ENCODE measurements at places on chromosomes 5 and 9.
A peak's percentile ranks its signal among the peaks of the same experiment; 100 is the strongest.

- peak; percentile 85 for DNase-seq
These were observed 56.7 kb downstream of the ARHGAP26 start for GRCh38 chr5:142826741-142827492.

DNA sequence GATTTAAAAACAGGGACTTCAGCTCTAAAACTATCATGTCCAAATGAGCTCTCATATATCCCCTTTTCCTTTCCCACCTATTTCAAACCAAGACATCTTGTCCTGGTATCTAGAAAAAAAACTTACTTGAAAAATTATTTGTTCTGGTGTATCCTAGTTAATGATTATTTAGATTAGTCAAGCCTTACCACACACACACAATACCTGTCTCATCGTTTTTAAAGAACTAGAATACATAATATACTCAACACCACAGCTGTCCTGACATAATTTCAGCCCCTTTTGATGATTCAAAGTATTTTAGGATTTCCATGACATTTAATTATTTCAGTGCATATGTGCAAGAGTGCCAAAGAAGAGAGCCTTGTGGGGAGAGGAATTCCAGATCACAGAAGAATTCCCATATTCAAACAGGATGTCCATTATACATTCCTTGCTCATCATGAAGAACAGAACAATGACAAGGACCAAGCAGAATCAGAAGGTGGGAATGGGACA is 233.7 kb downstream of the SMARCA2 start:
- no peak for DNase-seq

DNA sequence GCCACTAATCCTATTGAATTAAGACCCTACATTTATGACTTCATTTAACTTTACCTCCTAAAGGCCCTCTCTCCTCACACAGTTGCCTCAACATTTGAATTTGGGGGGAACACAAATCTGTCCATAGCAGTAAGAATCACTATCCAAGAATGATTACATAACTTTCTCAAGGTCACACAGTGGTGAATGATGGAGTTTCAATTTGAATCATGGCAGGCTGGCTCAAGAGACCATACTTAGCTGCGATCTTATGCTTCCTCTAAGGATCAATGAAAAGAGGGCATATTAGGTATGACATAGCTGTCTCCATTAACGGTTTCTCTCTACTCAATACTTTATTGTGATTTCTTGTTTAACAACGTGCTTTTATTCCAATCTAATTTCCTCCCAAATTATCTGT is 44.1 kb upstream of the PDE4D start:
- DNase-seq = no peak

DNA sequence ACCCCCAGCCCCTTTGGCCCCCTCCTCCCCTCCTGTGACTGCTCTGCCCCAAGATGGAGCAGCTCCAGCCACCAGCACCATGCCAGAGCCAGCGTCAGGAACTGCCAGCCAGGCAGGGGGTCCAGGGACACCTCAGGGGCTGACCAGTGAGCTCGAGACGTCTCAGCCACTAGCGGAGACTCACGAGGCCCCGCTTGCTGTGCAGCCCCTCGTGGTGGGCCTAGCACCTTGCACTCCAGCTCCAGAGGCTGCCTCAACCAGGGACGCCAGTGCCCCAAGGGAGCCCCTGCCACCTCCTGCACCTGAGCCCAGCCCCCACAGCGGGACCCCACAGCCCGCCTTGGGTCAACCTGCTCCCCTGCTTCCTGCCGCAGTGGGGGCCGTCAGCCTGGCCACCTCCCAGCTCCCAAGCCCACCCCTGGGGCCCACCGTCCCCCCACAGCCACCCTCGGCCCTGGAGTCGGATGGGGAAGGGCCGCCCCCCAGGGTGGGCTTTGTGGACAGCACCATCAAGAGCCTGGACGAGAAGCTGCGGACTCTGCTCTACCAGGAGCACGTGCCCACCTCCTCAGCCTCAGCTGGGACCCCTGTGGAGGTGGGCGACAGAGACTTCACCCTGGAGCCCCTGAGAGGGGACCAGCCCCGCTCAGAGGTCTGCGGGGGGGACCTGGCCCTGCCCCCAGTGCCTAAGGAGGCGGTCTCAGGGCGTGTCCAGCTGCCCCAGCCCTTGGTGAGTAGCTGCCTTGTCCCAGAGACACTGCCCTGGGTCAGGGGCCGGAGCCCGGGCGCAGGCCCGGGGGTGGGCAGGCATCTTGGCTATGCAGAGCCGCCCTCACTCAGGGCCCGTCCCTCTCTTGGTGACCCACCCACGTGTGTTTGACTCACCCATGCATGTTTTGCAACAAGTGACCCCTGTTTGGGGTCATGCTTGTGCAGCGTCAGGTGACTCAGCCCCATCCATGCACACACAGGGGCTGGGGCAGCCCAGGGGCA is 105.2 kb downstream of the WNK2 start:
- peak; percentile 63 for DNase-seq

DNA sequence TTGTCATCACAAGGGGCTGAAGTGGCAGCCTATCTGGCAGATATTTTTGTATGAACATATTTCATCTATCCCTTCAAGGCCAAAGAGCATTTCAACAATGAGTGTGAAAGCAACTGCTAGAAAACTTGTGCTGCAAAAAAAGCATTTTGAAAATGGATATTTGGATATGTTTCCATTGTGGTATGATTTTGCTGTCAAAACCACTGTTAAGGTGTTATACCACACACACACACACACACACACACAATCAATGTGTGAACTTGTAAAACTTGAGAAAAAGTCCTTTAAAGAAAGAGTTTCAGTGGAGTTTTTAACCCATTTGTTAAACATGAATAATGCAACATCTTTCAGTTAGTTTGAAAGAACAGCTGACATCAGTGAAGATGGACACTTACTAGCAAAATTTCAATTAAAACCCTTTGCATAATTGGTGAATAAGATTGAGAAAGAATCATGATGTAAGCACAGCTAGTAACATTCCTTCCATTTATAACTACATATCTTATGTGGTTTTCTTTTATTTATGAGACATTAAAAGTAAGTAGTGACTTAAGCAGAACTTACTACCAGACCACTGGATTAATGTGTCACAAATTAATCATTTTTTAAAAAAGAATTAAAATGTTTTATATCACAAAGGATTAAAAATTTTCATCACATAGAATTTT is 182.6 kb upstream of the GNA14 start:
- DNase-seq = no peak

DNA sequence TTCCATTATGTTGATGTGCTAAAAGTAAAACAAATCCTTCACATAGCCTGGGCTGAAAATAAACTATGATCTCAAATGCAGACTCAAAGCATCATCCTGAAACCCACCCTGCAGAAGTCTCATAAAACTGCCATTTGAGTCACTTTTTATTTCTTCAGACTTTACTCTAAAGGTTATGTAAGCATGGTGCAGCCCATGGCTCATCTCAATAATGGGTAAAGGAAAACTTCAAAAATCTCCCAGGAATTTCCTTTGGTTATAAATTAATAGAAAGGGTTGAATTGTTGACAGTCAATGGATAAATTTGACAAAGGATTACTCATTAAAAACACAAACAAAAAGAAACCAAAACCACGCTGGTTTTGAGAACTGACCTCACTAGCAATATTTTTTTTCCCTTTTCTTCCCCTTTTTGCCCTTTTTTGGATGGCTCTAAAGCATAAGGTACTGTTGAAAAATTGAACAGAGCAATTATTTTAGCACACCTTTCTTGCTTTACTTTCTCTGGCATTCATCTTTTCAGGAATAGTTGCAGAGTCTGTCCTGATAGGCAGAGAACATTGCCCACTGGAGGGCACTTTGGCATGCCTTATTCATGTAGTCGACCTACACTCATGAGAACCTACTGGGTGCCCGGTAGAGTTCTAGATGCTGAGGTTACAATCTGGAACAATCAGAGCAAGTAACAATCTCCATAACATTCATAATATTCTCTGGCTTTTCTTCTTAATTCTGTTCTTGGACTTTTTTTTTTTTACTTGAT is 191.4 kb downstream of the TMEM167A start:
- DNase-seq = peak; percentile 1

- DNase-seq = peak; percentile 71
These were observed 200.0 kb upstream of the S1PR3 start for GRCh38 chr9:88791105-88791805.

GRCh38 chr9:2560180-2560579 is 61.4 kb upstream of the VLDLR start:
- DNase-seq = no peak

GRCh38 chr9:137590123-137590468 is 216 bp downstream of the ZMYND19 start:
- DNase-seq = no peak

DNA sequence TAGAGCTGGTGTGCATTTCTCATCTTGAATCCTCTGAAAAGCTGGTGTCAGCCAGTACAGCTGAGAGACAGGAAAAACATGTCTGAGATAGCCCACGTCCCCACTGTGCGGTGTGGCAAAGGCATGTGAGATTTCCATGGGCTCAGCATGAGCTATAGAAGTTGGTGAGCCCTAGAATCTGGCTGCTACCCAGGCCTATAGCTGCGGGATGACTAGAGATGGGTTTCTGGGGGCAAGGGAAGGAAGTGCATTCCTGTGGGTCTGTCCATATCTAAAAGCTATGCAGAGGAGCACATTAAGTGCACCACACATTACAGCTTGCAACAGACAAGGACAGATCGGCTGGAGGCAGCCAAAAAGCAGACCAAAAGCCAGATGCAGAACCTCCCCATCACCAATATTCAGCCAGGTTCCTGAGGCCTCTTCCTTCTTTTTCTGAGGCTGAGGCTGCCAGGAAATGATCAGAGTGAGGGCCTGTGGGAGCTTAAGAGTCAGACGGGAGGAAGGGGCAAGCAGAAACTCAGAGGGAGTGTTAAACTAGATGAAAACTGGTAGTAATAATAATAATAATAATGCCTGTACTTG is 55.8 kb upstream of the RANBP3L start:
- DNase-seq = peak; percentile 91

DNA sequence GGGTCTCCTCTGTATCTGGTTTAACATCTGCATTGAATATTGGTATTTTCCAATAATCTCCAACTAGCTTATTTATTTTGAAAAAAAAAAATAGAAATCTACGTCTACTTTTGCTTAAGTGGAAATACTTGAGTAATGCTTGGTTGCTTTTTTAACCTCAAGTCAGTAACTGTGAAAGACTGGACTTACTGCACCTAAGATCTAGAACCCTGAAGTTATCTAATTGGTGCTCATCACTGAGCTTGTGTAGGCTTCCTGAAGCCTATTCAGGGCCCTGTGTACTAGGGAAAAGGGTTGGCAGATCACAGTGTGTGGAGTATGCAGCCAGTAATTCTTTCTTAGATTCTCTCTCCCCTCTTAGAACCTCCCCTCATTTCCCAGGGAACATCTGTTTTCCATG is 16.2 kb downstream of the SLC1A1 start:
- DNase-seq = no peak

DNA sequence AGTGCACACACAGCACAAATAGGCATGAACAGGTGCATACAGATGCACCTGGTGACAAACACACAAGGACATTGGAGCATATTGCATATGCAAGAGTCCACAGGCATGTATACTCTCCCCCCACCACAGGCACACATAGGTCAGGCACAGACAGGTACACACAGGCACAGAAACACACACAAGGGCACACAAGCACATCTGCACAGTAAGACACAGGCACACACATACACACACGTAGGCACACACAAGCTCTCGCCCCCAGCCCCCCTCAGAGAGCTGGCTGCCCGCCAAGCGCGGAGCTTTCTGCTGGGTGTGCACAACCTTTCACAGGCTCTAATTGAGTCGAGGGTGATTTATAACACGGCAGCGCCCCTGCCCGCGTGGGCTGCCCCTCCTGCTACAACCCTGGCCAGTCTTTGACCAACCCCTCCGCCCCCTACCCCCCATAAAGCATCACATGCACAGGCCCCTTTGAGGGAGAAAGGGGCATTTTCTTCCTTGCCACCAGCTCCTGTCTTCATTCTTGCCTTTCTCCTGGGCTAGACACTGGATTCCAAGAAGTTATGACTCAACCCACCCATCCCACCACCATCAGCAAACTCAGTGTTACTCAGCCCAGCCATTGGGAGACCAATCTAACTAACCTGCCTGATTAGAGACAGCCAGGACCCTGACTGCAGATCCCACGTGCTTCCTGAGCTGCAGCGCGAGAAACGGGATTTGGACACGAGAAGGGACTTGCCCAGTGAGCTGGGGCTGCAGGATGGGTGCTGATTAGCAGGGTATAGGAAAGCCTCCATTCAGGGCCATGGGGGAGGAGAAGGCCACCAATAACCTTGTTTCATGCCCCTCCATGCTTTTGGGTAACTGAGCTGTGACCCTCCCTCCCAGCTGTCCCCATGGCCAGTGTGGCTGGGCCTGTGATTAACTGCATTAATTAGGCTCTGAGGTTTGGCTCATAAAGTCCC is 42.8 kb upstream of the PSD2 start:
- DNase-seq = peak; percentile 53

- peak; percentile 24 for DNase-seq
These were observed 176.6 kb upstream of the TBCA start for GRCh38 chr5:77952636-77953212.

DNA sequence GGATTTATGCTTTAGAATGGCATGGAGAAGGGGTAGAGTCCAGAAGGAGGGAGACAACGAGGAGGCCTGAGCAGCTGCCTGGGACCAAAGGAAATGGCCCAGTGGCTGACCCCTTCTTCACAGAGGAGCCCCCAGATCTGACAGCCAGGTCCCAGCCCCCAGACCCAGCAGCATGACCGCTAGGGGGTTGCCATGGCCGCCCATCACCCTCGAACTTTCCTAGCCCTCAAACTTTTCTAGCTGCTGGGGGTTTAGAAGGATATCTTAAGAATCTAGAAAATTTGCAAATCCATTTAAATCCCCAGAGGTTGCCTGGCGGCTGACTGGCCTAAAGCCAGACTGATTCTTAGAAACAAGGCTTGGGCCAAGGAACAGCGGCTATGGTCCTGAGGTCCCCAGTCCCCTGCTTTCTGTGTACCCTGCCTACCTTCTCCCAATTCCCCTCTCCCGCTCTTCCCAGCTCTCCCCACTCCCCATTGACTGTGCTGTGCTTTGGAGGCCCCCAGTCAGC is 972 bp downstream of the PDGFRB start:
- peak; percentile 49 for DNase-seq

DNA sequence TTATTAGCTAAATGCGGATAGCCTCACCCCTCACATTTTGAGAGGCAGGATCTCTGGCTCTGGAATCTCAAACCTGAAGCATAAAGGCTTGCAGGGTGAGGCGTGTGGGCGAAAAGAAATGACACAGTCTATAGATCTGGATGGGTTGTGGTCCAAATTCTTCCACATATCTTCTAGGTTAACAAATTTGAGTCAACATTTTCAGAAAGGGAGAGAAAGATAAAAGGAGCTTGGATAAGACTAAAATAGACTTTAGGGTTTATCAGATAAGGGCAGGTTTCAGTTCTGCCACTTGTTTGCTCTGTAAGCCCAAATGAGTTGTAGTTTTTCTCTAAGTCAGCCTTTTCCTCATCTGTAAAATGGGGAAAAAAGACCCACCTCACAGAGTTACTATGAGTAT is 220.9 kb downstream of the TRIM32 start:
- DNase-seq = no peak

- DNase-seq = no peak
These were observed 453.5 kb downstream of the CAAP1 start for GRCh38 chr9:26439061-26439624.

GRCh38 chr9:120729791-120730241 is 15.5 kb upstream of the MEGF9 start:
- DNase-seq = no peak

Data from EL (cell line).